ENCODE measurements at places on chromosomes 7 and 10. TPM values are rescaled to one million over a fixed set of nuclear protein-coding genes. Genes with fewer than 3 reads are reported as not detected.

UTF1 gene
- not detected for total RNA-seq

CCDC3 gene
- total RNA-seq: 2.0 TPM

- DNase-seq: no peak
These were observed 43.2 kb upstream of the SLC35B4 start for GRCh38 chr7:134359787-134360432.

GRCh38 chr7:18590744-18591340, 95.3 kb downstream of the HDAC9 start:
- peak; percentile 54 for DNase-seq

GRCh38 chr7:39923091-39923490, 27.0 kb upstream of the CDK13 start:
- DNase-seq: no peak

DNA sequence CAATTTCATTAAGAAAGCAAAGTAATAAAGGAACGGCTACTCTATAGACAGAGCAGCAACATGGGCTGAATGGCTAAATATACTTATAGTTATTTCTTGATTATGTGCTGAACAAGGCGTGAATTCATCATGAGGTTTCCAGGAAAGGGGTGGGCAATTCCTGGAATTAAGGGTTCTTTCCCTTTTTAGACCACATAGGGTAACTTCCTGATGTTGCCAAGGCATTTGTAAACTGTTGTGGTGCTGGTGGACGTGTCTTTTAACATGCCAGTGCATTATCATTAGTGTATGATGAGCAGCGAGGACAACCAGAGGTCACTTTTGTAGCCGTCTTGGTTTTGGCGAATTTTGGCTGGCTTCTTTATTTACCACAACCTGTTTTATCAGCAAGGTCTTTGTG, 28.5 kb upstream of the ZMYND11 start:
- DNase-seq: no peak

CTAGE15 gene
- 0.27 TPM for total RNA-seq

DNA sequence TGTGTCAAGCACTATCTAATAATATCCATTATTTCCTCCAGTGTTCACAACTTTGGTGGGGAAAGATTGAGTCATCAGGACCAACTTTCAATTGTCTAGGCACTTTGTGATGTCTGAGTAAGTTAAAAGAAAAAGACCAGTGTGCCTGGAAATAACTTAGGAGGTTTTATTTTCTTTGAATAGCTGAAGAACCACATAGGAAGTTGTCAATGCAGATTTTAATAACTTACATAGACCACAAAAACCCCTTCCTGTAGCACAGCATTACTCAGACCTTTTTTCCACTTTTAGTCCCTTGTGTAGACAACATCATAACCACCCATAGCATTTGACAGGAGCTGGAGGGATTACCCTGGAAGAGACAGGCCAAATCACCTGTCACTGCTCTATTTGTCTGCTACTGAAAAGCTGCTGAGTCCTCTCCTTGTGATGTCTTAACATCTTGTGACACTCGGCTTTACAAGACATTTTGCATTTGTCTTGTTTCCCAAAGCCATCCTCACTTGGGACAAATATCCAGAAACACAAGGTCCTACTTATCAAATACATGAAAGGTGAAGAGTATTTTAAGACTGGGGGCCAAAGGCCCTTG, 241.5 kb upstream of the PTER start:
- DNase-seq: no peak

DNA sequence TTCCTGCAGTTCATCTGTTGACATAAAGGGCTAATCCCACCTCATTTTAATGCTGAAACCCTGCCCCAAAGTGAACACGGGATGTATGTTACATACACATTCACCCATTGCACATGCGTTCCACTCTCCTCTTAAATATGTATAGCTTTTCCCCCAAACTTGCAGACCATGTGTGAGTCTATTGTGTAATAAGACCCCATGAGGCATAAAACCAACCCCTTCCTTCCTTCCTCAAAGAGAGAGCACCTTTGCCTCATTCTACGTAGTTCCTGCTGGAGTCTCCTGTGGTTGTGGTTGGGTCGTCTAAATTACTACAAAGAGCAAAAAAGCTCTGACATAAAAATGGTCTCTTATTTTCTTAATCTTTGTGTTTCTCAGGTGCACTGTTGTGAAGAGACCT, 345.7 kb upstream of the KLF6 start:
- DNase-seq: no peak

OR6V1 gene
- total RNA-seq: not detected

- DNase-seq: no peak
These were observed 117.2 kb downstream of the ANLN start for GRCh38 chr7:36506820-36507219.

DNA sequence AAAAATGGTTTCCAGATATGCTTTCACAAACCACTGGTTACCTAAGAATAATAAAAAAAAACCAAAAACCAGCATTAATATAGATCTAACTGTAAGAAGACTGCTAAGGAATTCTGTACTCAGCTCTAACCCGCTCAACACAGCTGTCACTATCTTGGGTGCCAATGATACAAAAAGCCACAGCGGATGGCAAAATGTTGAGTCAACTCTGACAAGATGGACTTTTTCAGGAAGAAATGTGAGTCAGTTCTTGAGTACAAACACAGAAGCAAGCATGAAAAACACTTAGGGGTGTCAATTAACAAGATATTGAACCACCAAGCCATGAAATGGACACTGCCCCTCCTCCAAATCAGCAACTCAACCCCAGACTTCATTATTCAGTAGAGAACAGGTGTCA, 55.0 kb downstream of the CTTNBP2 start:
- peak; percentile 84 for DNase-seq

DNA sequence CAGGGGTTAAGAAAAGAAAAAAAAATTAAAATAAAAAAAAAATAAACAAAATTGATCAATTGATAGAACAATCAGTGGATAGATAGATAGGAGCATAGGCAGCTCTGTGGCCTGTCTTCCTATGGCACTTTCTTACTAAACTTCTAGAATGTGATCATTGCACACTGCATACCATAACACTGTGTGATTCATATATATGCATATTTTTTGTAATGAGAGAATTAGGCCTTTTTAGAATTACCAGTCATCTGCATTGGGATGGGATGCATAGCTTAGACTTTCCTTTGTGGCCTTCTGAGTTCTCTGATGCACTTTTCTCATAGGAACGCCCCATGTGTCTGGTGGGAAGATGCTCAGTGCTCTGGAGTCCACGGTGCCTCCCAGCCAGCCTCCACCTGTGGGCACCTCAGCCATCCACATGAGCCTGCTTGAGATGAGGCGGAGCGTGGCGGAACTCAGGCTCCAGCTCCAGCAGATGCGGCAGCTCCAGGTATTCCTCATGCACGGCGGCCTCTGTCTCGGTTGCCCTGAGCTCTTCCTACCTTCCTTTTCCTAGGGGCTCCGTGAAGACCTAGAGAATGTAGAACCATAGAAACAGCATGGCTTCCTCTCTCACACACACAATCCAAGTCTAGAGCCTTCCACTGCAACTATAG, 222.5 kb downstream of the ARHGAP21 start:
- no peak for DNase-seq

DNA sequence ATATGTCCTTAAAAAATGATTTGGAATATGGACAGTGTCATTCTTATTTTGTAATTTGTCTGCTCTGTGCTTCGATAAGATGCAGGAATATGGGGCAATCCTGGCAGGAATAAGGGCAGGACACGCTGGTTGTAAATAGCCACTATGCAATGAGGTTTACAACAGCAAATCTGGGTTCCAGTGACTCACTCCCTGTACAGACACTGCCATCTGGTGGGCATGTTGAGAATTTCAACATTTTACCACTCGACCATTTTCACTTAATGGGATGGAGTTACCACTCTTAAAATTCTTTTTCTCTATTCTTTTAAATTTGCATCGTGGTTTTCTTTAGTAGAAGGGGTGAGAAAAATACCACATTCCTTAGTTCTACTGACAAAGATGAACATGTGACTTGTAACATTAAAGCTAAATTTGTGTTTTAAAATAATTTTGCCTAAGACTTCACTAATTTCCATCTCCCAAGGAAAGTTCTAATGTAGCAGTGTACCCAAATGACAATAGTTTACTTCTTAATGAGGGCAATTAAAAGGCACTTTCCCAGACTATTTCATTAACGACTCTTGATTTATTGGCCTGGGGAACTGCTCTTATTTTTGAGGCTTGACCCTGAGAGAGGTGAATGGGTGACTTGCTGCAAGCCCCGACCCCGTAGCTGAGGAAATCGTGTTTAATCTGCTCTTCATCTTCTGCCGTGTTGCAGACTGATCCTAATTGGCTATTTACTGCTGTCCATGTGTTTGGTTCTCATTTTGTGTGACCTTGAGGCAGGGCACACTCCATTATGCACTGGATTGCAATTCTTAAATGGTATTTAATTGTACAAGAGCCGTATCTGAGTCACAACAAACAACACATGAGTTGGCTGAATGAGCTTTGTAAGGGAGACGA, 173.6 kb upstream of the IMMP2L start:
- peak; percentile 73 for DNase-seq

DNA sequence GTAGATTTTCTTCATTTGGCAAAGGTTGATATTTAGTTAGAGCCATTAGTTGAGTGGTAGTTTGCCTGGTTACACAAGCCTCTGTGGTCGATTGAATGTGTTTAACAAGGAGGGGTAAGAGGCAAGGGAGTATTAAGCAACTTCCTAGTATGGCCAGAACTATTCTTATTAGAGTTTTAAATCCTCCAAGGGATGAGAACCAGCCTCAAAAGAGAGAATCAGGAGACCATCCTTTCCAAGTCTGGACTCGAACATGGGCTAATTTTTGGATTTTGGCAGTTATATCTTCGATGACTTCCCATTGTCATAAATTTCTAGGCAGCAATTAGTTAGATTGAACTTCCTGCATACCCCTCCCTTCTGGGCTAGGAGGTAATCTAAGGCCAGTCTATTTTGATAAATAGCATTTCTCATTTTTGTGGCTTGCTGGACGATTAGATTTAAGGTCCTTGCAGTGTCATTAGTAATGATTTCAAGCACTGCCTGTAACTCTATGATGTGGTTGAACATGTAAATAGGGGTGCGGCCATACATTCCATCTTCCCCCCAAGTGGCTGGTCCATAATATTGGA, 219.5 kb upstream of the KCND2 start:
- DNase-seq: peak; percentile 59

MAGI2 gene
- 1.2 TPM for total RNA-seq

ZNF804B gene
- total RNA-seq: not detected

DNA sequence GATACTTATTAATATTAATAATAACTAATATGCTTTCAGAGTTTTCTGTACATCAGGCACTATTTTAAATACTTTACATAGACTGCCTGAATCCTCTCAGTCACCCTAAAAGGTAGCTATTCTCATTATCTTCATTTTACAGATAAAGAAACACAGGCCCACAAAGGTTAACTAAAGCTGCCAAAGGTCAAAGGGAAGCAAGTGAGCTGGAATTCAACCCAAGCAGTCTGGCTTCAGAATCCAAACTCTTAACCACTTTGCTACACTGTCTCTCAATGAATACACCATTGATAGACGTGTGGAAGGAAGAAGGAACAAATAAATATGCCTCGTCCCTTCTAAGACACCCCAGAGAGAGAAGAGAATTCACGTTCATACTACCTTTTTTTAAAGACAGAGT, 52.0 kb downstream of the GFRA1 start:
- no peak for DNase-seq

GRCh38 chr10:59505926-59506325, 143.6 kb upstream of the FAM13C start:
- no peak for DNase-seq

GRCh38 chr10:11715815-11716494, 26.2 kb upstream of the ECHDC3 start:
- no peak for DNase-seq

GRCh38 chr10:121248266-121248665, 350.0 kb downstream of the FGFR2 start:
- no peak for DNase-seq

- DNase-seq: no peak
These were observed 210.7 kb upstream of the PPP2R2D start for GRCh38 chr10:131689954-131690757.

DNA sequence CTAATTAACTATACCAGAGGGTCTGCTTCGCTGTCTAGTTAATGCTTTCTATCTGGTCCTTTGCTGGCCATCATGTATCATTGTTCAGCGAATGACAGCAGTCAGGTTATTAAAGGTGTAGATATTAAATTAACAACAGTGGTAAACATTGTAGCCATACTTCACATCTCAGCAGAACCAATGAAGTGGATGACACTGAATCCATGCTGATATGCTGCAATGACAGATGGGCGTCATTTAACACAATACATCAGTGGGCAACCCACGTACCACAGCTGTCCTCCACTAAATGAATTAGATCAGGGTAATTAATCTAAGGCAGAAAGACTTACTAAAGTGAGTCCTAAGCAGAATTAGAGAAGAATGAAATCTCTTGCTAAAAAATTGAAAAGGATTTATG, 767.2 kb downstream of the NXPH1 start:
- no peak for DNase-seq

DNA sequence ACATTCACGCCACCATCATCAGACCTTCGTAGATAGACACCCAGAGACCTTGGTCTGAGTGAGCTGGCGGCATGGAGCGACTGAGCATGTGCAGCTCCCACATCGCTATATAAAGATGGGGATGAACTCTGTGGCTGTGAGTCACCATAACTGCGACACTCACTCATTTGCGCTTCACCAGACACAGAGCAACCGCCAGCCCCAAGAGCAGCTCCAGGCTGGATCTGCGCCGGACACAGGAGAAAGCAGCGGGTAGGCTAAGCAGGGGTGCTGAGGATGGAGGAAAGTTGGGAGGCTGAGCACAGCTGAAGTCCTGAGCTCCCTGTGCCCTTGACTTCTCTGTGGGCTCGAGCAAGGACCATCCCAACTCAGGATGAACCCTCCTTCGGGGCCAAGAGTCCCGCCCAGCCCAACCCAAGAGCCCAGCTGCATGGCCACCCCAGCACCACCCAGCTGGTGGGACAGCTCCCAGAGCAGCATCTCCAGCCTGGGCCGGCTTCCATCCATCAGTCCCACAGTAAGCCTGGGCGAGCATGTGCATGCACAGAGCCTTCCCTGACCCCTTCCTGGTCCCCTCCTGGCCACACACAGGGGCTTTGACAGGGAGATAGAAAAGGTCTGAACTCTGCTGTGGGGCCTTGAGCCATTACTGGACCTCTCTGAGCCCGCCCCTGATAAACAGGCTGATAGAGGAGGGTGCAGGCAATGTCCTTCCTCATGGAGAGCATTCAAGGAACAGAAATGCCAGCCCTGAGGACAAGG, at the start of gene OPN4:
Gene OPN4, plus strand, starts transcription at position 137 of the 762 bp plus-strand sequence. Its CDS starts 237 bp downstream, at position 374.
- DNase-seq: peak; percentile 81

DNA sequence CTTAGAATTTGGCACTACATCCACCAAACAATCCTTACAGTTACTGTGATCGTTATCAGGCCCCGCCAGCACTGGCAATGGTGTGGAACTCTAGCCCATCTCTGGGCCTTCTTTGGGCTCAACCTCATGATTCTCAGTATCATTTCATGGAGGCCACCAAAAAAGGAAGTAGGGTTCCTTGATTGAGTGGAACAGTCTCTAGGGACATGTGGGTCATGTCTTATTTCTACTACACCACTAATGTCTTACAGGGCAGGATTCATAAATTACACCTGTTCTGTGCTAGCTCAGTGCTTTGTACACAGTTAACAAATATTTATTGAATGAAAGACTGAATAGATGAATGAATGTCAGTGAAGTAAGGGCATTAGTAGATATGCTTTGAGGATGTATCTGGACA, 53.9 kb downstream of the AP3M1 start:
- DNase-seq: no peak

GRCh38 chr7:150380463-150380862, 1.3 kb downstream of the ZNF775 start:
- no peak for DNase-seq

- no peak for DNase-seq
These were observed 142.3 kb upstream of the PTN start for GRCh38 chr7:137485818-137486217.
